Activated T-cell treated with anti-CD3 and anti-CD28 coated beads, Interleukin-2, amount 50 U/mL, for 72 hours (primary cell): ENCODE measurements at places on chromosomes 1 and 21.
A peak's percentile ranks its signal among the peaks of the same experiment; 100 is the strongest.

DNA sequence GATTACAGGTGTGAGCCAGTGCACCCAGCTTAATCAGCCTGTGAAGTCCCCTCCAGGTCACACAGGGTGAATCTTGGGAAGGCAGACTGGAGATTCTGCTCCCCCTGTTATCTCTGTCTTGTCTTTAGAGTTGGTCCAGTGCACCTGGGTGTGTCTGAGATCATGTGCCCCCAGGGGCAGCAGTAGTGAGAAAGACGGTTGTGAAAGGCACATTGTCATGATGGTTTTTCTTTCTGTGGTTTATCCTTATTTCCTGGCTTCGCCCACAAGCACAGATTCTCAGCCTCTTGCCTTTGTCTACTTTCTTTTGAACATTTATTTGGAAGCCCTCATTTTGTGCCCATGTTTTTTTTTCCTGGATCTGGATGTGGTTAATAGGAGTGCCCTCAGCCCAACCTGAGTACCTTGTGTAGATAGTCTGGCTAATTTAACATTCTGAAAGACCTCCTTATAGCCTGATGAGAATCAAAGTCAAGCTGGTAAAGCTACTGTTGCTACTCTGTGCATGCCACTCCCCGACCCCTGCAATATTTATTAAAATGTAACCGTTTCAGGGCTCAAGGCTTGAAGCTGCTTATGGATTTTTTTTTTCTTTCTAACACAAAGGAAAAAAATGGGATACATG lies 23.7 kb downstream of the UCK2 start:
- H3K4me3 ChIP-seq = peak overlapping the region; percentile 41
- no peaks in the 10 kb centered on the region for H3K36me3 ChIP-seq
- H3K4me1 ChIP-seq = peaks cover 40% of the 10 kb centered on the region
- no peak overlapping the region for H3K27ac ChIP-seq
- H3K27me3 ChIP-seq = no peaks in the 10 kb centered on the region
- no peak for DNase-seq

GRCh38 chr1:201213106-201213770 lies 22.6 kb downstream of the IGFN1 start:
- DNase-seq = no peak
- H3K4me3 ChIP-seq = no peak overlapping the region
- no peak overlapping the region for H3K27ac ChIP-seq
- H3K4me1 ChIP-seq = no peaks in the 10 kb centered on the region

DNA sequence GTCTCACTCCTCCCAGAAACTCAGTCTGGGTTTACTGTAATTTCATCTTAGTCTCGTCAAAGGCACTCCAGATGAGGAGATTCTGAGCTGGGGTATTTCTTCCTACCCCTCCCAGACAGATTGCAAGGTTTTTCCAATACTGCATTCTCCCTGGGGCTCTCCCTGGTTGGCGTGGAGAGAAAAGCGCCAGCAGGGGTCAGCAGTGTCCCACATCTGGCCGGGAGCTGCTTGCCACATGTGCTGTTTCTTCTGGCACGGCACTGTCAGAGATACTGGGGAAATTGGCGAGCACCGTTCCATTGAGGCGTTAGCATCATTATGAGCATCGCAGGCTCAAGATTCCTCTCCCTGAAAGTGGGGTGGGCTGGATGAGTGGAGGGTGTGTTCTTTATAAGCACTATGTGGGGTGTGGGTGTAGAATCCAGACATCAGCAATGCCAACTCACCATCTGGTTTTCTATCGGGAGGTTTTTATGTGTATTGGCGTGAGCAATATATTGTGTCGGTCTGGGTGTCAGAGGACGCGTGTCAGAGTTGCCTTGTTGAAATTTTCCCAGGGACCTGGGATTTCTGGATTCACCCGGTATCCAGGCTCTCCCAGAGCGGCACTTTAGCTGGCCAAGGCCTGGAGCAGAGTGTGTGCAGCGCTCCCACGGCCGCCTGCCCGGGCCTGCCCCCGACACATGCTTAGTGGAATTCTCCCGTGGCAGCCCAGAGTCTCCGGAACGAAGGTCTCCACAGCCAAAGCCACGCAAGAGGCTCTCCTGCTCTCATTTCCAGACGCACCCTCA lies 8.0 kb upstream of the NAV1 start:
- H3K4me3 ChIP-seq = no peak overlapping the region
- H3K27ac ChIP-seq = no peak overlapping the region
- no peaks in the 10 kb centered on the region for H3K36me3 ChIP-seq
- peaks cover 18% of the 10 kb centered on the region for H3K4me1 ChIP-seq
- H3K27me3 ChIP-seq = no peaks in the 10 kb centered on the region

DNA sequence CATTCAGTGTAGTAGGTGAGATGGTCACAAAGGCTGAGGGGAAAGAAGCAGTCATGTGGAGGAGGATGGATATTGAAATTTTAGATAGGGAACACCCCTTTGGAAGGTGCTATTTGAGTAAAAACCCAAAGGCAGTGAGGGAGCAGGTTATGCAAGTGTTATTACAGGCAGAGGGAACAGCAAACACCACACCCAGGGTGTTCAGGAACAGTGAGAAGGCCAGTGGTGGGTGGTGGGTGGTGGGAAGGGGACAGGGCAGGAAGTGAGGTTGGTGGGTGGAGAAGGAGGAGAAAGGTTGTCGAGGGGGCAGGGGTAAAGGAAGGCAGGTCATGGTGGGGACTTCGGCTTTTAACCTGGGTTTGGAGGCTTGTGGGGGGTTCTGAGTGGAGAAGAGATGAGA lies 39.2 kb upstream of the SCMH1 start:
- H3K27ac ChIP-seq = no peak overlapping the region
- no peak overlapping the region for H3K4me3 ChIP-seq
- H3K36me3 ChIP-seq = no peaks in the 10 kb centered on the region
- H3K4me1 ChIP-seq = no peaks in the 10 kb centered on the region
- peaks cover 37% of the 10 kb centered on the region for H3K27me3 ChIP-seq
- no peak for DNase-seq

DNA sequence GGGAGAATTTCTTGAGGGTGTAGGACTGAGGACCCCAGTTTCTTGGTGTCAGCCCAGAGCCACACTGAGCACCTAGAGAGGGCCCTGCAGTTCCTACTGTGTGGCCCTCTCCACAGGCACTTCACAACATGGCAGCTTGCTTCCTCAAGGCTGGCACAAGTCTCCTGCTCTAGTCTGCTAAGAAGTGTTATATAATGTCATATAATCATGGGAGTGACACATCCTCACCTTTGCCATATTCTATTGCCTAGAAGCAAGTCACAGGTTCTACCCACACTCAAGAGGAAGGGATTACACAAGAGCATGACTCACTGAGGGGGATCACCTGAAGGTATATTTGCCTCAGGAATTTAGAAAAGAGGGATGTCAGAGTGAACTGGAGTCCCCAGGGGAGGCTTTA lies 5.5 kb upstream of the SNX27 start:
- no peak overlapping the region for H3K4me3 ChIP-seq
- peaks cover 11% of the 10 kb centered on the region for H3K4me1 ChIP-seq
- no peaks in the 10 kb centered on the region for H3K36me3 ChIP-seq
- no peak for DNase-seq

DNA sequence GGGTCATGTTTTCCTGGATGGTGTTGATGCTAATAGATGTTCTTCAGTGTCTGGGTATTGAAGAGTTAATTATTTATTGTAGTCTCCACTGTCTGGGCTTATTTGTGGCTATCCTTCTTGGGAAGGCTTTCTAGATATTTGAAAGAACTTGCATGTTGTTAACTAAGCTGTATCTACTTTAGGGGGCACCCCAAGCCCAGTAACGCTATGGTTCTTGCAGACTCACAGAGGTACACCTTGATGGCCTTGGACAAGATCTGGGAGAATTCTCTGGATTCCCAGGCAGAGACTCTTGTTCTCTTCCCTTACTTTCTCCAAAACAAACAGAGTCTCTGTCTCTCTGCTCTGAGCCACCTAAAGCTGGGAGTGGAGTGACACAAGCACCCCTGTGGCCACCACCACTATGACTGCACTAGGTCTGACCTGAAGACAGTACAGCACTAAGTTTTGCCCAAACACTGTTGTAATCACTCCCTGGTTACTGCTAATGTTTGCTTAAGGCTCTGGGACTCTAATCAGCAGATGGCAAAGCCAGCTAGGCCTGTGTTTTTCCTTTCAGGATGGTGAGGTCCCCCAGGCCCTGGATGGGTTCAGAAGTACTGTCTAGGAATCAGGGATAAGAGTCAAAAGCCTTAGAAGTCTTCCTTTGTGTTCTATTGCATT lies 76.5 kb upstream of the C1orf21 start:
- H3K27me3 ChIP-seq = peaks cover 14% of the 10 kb centered on the region
- no peaks in the 10 kb centered on the region for H3K4me1 ChIP-seq
- no peak overlapping the region for H3K27ac ChIP-seq
- H3K4me3 ChIP-seq = no peak overlapping the region
- DNase-seq = no peak

DNA sequence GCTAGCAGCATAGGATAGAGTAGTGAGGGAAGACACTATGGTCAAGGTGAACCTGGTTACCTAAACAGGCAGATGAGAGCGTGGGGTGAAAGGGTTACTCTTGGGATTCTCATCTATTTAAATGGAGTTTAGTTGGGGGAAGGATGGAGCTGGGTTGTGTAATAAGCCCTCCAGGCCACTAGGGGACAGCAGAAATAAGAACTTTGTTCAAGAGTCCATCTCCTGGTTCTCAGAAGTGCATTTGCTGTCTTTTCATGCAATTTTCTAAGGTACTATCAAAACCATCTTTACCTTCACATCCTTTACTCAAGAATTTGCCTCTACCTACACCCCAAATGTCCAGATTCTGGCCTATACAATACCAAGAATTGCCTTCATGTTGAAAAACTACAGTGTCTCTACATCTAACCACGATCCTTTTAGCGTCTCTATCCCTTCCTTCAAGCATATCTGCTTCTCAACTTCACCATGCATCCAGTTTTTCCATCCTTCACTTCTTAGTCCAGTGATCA lies 28.0 kb downstream of the SLAMF1 start:
- peaks cover 57% of the 10 kb centered on the region for H3K36me3 ChIP-seq
- peak overlapping the region; percentile 21 for H3K4me3 ChIP-seq
- peak; percentile 43 for DNase-seq
- H3K27ac ChIP-seq = peak overlapping the region; percentile 66
- peaks cover 67% of the 10 kb centered on the region for H3K4me1 ChIP-seq

- no peaks in the 10 kb centered on the region for H3K4me1 ChIP-seq
- H3K27me3 ChIP-seq = no peaks in the 10 kb centered on the region
- no peak overlapping the region for H3K27ac ChIP-seq
Observed at GRCh38 chr1:174519844-174520243, 72.1 kb downstream of the GPR52 start.

- H3K4me1 ChIP-seq = peaks cover 10% of the 10 kb centered on the region
- H3K27me3 ChIP-seq = no peaks in the 10 kb centered on the region
- no peak overlapping the region for H3K4me3 ChIP-seq
- no peak overlapping the region for H3K27ac ChIP-seq
- DNase-seq = no peak
Observed at GRCh38 chr1:231985296-231986023, 358.9 kb downstream of the DISC1 start.

GRCh38 chr1:176786274-176786673 lies 323.3 kb downstream of the PAPPA2 start:
- H3K4me1 ChIP-seq = no peaks in the 10 kb centered on the region
- H3K27ac ChIP-seq = no peak overlapping the region
- DNase-seq = no peak
- no peak overlapping the region for H3K4me3 ChIP-seq

DNA sequence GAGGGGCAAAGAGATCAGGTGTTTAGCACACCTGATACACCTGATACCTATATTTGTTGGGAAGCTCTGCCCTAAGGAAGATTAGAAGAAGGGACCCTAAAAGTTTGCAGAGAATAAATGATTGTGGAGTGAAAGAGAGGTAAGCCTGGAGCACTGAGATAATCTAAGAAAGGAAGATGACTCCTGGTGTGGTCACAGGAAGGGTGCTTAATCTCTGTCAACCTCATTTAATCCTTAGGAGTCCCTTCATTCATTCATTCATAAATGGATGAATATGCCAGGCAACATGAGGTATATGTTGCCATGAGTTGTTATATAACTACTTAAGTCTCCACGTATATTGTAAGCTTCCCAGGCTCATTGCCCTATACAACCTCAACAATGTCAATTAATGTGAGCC lies 16.2 kb upstream of the MNDA start:
- H3K36me3 ChIP-seq = no peaks in the 10 kb centered on the region
- H3K4me3 ChIP-seq = no peak overlapping the region
- peaks cover 22% of the 10 kb centered on the region for H3K4me1 ChIP-seq
- H3K27me3 ChIP-seq = peaks cover 28% of the 10 kb centered on the region
- H3K27ac ChIP-seq = no peak overlapping the region

DNA sequence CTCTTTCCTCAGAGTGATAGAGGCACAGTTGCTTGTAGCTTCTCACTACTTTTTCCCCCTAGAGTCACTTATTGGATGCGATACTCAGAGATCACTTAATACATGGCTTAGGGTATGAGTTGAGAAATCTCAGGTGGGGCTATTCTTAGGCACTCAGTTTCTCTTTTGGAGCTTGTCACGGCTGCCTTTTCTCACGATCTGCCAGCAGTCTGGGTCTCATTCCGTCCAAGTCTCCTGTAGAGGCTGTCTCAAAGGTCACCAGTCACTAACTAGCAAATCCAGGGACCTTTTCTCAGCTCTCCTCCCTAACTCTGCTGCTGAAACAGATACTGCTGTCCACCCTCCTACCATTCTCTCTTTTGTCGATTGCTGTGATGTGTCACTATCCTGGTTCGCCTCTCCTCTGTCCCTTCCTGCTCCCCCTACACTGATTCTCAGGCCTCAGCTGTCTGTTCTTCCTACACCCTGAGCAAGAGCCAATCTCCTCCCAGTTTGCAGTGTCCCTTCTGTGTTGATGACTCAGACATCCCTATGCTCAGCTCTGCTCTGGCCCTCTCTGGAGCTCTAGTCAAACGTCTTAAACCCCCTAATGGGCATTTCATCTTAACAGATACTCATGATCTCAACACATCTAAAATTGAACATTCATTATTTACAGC lies 12.4 kb downstream of the ATP1A2 start:
- DNase-seq = no peak
- peaks cover 21% of the 10 kb centered on the region for H3K27me3 ChIP-seq
- H3K36me3 ChIP-seq = no peaks in the 10 kb centered on the region

- H3K27me3 ChIP-seq = peaks cover 10% of the 10 kb centered on the region
- no peak for DNase-seq
- no peak overlapping the region for H3K4me3 ChIP-seq
- no peak overlapping the region for H3K27ac ChIP-seq
- no peaks in the 10 kb centered on the region for H3K4me1 ChIP-seq
Observed at GRCh38 chr1:17287130-17287776, 20.7 kb upstream of the PADI4 start.

GRCh38 chr21:24217151-24217550 lies 1390.1 kb downstream of the MRPL39 start:
- no peaks in the 10 kb centered on the region for H3K4me1 ChIP-seq
- no peak for DNase-seq
- H3K4me3 ChIP-seq = no peak overlapping the region

DNA sequence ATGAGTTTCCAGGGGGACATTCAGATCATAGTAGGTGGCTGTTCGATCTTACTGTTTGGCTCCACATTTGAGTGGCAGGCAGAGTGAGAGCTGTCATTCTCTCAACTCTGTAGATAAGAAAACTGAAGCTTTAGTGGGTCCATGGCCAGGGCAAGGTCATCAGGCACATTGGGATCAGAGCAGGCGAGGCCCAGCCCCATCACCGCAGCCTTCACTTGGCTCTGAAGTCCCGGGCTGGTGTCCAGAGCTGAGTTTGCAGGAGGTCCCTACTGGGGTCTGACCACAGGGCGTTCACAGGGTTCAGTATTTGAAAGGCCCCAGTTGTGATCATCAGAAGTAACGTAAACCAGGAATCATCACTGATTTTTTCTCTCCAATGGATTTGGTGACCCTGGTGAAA lies 76.7 kb downstream of the OBSCN start:
- DNase-seq = no peak
- no peaks in the 10 kb centered on the region for H3K27me3 ChIP-seq
- no peak overlapping the region for H3K4me3 ChIP-seq
- H3K4me1 ChIP-seq = peaks cover 7% of the 10 kb centered on the region
- H3K36me3 ChIP-seq = no peaks in the 10 kb centered on the region
